Psoas muscle (tissue), 8 donors: ENCODE measurements at places on chromosomes 16 and 17. TPM values are rescaled to one million over a fixed set of nuclear protein-coding genes. Genes with fewer than 3 reads are reported as not detected.

DNA sequence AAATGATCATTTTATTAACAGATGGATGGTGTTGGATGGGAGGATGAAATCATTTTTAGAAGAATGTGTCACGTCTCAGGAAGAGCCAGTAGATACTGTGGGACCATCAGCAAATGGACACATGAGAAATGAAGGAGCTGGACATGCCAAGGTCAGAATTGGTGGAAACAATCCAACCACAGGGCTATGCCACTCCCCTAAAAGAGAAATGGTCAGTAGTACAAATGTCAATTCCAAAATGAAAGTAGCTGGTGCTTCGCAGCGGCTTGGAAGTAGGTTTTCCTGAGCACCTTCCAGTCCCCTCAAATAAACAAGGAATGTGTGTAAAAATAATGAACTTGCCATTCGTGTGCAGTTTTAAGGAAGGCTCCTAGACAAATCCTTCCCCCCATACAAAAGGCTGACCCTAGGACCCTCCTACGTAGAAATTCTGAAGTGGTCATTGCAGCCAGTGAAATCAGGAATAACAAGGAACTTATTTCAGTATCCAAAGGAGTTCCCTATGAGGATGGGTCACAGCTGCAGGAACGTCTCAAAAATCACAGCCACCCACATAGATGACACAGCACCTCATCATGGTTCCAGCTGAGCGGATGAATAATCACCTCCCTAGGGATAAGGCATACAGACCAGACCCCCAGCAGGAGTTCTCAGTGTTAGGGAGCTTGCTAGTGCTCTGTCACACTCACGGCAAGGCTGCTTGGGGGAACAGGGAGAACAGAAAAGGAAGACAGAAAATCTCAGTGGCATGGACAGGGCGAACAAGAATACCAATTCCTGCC is 239.2 kb downstream of the HS3ST3A1 start:
- no peak overlapping the region for H3K27ac ChIP-seq
- no peaks in the 10 kb centered on the region for H3K36me3 ChIP-seq
- DNase-seq: no peak
- no peaks in the 10 kb centered on the region for H3K27me3 ChIP-seq
- H3K4me3 ChIP-seq: no peak overlapping the region

Gene CA4
- 11.4 TPM for total RNA-seq

GRCh38 chr16:51093726-51094280 is 57.3 kb downstream of the SALL1 start:
- H3K27me3 ChIP-seq: no peaks in the 10 kb centered on the region
- H3K4me3 ChIP-seq: no peak overlapping the region
- DNase-seq: no peak
- H3K4me1 ChIP-seq: no peaks in the 10 kb centered on the region

- no peaks in the 10 kb centered on the region for H3K36me3 ChIP-seq
- no peak overlapping the region for H3K4me3 ChIP-seq
- peaks cover 4% of the 10 kb centered on the region for H3K27me3 ChIP-seq
- H3K27ac ChIP-seq: no peak overlapping the region
Measured at GRCh38 chr16:80527297-80527696, 13.5 kb upstream of the DYNLRB2 start.

Gene RPS15A
- 1,044 TPM for total RNA-seq

Gene PERCC1
- not detected for total RNA-seq

DNA sequence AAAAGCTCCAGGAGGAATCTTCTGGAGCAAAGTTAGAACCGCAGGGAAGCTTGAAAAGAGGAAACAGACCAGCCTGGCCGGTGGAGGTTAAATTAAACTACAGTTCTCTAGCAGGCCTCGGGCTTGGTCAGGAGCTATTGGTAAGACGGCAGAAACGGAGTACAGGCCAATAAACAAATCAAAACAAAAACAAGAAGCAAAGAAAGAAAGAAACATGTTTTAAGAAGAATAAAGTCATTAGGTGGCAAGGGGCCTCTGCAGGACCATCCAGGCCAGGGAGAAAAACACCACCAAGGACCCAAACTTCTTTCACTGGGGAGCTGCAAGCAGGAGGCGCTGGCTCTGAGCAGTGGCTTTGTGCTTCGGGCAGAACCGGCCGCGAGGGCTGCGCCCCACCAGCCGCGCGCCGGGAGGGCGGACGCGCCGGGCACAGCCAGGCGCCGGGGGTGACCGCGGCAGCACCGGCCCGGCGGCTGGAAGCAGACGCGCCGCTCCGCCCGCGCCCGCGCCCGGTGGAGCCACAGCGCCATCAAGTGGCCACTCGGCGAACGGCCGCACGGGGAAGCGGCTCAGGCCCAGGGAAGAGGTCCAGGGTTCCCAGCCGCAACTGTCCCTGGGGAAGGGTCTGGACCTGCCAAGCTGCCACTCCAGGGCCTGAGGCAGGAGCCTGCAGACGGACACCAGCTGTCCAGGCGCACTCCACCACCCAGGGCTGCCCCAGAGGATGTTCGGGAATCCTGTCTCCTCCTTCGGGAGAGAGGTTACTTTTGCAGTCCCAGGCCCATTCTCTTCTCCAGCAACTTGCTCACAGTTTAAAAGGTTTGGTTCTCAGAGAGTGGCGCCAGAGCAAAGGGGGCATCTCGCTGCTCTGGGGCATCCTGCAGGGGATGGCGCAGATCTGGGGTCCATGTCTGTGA is 419.4 kb downstream of the SOX9 start:
- H3K4me1 ChIP-seq: no peaks in the 10 kb centered on the region
- no peak overlapping the region for H3K27ac ChIP-seq
- H3K36me3 ChIP-seq: no peaks in the 10 kb centered on the region
- DNase-seq: peak; percentile 66
- no peak overlapping the region for H3K4me3 ChIP-seq

- no peak overlapping the region for H3K4me3 ChIP-seq
- no peak for DNase-seq
- no peaks in the 10 kb centered on the region for H3K36me3 ChIP-seq
- H3K27me3 ChIP-seq: no peaks in the 10 kb centered on the region
Measured at GRCh38 chr16:83138976-83139690, 512.4 kb downstream of the CDH13 start.

DNA sequence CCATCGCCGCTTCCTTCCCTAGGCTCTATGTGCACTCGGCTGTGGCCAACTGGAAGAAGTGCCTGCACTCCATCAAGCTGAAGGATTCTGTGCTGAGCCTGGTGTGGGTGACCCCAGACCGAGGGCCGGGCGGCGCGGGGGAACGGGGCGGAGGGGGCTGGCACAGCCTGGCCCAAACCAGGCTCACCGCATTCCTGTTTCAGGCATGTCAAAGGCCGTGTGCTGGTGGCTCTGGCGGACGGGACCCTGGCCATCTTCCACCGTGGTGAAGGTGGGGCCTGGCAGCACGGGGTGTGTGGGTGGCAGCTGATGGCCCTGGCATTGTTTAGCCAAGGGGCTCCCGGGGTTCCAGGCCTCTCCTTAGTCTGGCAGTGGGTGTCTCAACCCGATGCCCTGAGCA is 4.6 kb downstream of the NME3 start:
- H3K4me3 ChIP-seq: no peak overlapping the region
- no peak for DNase-seq

DNA sequence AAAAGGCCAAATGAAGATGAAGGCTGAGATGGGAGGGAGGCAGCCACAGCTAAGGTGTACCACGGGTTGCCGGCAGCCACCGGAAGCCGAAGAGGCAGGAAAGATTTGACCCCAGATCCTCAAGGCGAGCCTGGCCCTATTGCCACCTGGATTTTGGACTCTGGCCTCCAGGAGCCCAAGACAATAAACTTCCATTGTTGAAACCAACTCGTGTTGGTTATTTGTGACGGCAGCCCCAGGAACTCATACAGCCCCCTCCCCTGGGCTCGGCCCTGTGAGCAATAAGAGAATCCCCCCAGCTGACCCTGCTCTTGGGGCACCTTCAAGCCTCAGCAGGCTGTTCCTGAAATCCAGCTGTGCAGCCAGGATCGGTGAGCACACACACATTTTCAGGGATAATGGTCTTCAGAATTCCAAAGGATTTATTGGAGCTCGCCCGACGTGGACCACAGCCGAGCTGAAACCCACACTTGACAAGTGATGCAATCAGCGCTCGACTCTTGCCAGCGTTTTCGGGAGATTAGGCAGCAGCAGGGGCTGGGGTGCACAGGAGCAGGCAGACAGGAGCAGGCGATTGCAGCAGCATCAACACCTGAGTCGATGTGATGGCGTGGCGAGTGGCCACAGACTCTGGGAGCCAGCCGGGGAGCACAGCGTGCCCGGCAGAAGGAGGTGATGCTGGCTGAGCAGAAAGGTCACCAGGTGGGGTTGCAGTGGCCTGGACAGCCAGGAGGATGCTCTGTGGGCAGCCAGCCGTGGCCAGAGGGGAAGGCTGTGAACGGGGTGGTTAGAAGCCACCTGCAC is 22.4 kb upstream of the CBX4 start:
- H3K36me3 ChIP-seq: no peaks in the 10 kb centered on the region
- no peak overlapping the region for H3K4me3 ChIP-seq
- no peak for DNase-seq
- H3K4me1 ChIP-seq: no peaks in the 10 kb centered on the region
- peaks cover 10% of the 10 kb centered on the region for H3K27me3 ChIP-seq
- no peak overlapping the region for H3K27ac ChIP-seq

GRCh38 chr16:64132759-64133361 is 989.0 kb downstream of the CDH11 start:
- H3K27me3 ChIP-seq: no peaks in the 10 kb centered on the region
- no peaks in the 10 kb centered on the region for H3K4me1 ChIP-seq
- H3K27ac ChIP-seq: no peak overlapping the region
- no peaks in the 10 kb centered on the region for H3K36me3 ChIP-seq
- DNase-seq: no peak

Gene C17orf67
- 0.29 TPM for total RNA-seq

DNA sequence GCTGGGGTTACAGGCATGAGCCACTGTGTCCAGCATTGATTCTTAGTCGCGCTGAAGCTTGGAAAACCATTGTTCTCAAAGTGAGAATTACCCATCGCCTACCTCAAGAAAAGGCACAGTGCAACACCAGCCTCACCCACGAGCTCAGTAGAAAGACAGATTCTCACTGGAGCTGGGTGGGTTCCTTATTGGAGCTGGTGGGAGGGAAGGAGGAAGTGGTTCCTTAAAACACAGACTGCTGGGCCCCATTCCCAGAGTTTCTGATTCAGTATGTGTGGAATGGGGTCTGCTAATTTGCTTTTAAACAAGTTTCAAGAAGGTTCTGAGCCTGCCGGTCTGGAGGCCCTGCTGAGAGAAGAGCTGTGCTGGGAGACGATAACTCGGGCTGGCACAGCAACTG is 264.7 kb downstream of the ENGASE start:
- no peaks in the 10 kb centered on the region for H3K36me3 ChIP-seq
- no peak for DNase-seq
- H3K27ac ChIP-seq: no peak overlapping the region
- no peaks in the 10 kb centered on the region for H3K27me3 ChIP-seq
- no peaks in the 10 kb centered on the region for H3K4me1 ChIP-seq

GRCh38 chr16:67199011-67199807 is at the start of gene ELMO3:
ELMO3 (plus strand) TSS chr16:67199131; CDS start chr16:67199327, 196 bp downstream.
- H3K27ac ChIP-seq: no peak within 1 kb of the TSS
- H3K27me3 ChIP-seq: no peaks in the 10 kb centered on the region
- no peak within 1 kb of the TSS for H3K4me3 ChIP-seq
- peaks cover 4% of the 10 kb centered on the region for H3K4me1 ChIP-seq

DNA sequence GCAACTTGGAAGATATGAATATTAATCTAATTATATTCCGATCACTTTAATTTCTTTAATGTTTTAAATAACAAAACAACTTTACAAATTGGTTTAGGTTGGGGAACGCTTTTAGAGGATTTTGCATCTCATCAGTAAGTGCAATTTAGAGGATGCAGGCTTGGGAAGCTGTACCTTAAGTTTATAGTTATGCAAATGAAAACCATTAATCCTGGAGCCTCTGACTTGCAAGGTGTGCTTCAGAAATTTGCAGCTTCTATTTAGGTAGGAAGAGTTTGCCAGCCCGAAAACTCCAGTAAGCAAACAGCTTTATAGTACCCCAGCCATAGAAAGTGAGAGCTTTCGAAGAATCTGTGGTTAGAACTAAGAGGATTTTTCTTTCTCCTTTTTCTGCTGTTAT is 547.0 kb downstream of the MAF start:
- H3K36me3 ChIP-seq: no peaks in the 10 kb centered on the region
- no peak overlapping the region for H3K27ac ChIP-seq
- no peak overlapping the region for H3K4me3 ChIP-seq
- DNase-seq: no peak
- no peaks in the 10 kb centered on the region for H3K4me1 ChIP-seq

DNA sequence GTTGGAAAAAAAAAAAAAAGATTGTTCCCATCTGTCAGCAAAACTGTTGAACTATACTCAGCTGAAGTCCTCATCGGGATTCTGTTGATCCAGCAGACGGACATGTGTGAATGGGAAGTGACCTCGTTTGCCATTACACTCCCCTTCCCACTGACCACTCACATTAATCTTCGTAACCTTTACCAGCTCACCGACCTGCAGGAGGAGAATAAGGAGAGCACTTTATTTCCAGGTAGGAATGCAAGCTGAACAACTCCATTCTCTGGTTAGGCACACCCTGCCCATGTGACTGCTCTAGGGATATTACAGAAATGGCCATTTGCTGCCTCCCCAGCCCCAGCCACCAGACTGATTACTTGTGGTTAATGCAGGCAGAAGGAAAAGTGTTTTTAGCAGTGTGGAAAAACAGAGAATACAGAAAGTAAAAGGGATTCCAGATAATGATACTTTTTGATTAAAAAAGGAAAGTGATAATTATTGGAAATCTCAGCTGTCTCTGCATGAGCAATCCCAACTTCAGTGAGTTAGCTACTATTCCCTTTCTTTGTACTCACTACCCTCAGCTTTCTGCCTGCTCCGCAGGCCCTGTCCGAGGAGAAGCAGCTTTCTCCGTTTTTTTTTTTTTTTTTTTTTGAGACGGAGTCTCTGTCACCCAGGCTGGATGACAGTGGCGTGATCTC is 23.6 kb upstream of the YWHAE start:
- no peak overlapping the region for H3K4me3 ChIP-seq
- H3K4me1 ChIP-seq: peaks cover 38% of the 10 kb centered on the region
- DNase-seq: no peak

GRCh38 chr17:80263253-80264204 is 2.9 kb downstream of the RNF213 start:
- peak overlapping the region; percentile 96 for H3K4me3 ChIP-seq
- peak overlapping the region; percentile 95 for H3K27ac ChIP-seq
- H3K27me3 ChIP-seq: no peaks in the 10 kb centered on the region
- peaks cover 38% of the 10 kb centered on the region for H3K36me3 ChIP-seq
- peak; percentile 78 for DNase-seq
- peaks cover 29% of the 10 kb centered on the region for H3K4me1 ChIP-seq

- no peak overlapping the region for H3K27ac ChIP-seq
- H3K4me1 ChIP-seq: no peaks in the 10 kb centered on the region
- no peak for DNase-seq
- no peak overlapping the region for H3K4me3 ChIP-seq
- no peaks in the 10 kb centered on the region for H3K36me3 ChIP-seq
- no peaks in the 10 kb centered on the region for H3K27me3 ChIP-seq
Measured at GRCh38 chr17:13135506-13135905, 117.7 kb upstream of the ELAC2 start.

DNA sequence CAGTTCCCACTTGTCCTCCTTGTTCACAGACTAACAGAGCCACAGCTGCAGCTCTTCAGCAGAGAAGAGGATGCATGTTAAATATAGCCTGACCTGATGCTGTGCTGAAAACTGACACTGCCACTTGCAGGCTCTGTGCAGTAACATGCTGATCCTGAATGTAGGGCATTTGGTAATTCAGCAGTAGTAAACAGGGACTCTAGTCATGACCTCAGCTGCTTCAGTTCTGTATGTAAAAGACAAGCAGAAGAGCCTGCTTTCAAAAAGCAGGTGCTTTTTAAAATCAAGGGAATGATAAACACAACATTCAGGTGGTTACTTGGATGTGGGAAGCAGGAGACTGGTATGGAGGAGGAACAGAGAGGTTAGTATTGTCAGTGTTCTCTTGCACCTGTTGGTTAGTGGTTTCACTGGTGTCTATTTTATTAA is 33.8 kb downstream of the ESRP2 start:
- peaks cover 44% of the 10 kb centered on the region for H3K4me1 ChIP-seq
- H3K4me3 ChIP-seq: no peak overlapping the region
- no peaks in the 10 kb centered on the region for H3K27me3 ChIP-seq
- DNase-seq: peak; percentile 54
- H3K27ac ChIP-seq: peak overlapping the region; percentile 79
- no peaks in the 10 kb centered on the region for H3K36me3 ChIP-seq
